Right lung (tissue), 10 donors: ENCODE measurements at places on chromosomes 3 and 15. TPM values are rescaled to one million over a fixed set of nuclear protein-coding genes. Genes with fewer than 3 reads are reported as not detected.

The ST6GAL1 gene
- polyA plus RNA-seq: 37.7 TPM

GRCh38 chr15:44489464-44489863 is 47.5 kb upstream of the EIF3J start:
- DNase-seq: no peak

The ENTPD3 gene
- polyA plus RNA-seq: 8.3 TPM

The CDHR4 gene
- polyA plus RNA-seq: 4.5 TPM

The GABRR3 gene
- not detected for polyA plus RNA-seq

The SLC30A4 gene
- 6.0 TPM for polyA plus RNA-seq

- DNase-seq: peak; percentile 13
These were observed 626.5 kb upstream of the DPPA4 start for GRCh38 chr3:109963831-109964230.

DNA sequence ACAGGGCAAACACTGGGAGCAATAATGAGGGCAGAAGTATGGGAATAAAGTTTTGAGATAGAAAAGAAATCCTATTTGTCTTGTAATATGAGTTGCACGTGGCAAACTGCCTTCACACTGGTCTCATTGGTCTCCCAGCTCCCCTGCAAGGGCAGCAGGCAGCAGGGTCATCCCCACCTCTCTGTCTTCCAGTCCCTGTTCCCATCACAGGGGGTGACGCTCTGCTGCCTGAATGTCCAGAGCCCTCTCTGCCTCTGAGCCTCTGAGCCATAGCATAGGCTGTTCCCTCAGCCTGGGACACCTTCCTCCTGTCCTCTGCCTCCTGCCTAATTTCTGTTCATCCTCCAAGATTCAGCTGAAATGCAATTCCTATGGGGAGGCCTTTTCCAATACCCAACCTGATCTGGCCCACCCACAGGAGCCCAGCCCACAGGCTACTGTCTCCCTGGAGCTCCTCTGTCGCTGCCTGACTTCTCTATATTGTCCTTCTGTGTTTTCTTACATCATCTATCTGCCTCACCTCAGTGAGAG is 12.1 kb upstream of the SKOR1 start:
- DNase-seq: no peak

The ZPLD1 gene
- polyA plus RNA-seq: not detected

DNA sequence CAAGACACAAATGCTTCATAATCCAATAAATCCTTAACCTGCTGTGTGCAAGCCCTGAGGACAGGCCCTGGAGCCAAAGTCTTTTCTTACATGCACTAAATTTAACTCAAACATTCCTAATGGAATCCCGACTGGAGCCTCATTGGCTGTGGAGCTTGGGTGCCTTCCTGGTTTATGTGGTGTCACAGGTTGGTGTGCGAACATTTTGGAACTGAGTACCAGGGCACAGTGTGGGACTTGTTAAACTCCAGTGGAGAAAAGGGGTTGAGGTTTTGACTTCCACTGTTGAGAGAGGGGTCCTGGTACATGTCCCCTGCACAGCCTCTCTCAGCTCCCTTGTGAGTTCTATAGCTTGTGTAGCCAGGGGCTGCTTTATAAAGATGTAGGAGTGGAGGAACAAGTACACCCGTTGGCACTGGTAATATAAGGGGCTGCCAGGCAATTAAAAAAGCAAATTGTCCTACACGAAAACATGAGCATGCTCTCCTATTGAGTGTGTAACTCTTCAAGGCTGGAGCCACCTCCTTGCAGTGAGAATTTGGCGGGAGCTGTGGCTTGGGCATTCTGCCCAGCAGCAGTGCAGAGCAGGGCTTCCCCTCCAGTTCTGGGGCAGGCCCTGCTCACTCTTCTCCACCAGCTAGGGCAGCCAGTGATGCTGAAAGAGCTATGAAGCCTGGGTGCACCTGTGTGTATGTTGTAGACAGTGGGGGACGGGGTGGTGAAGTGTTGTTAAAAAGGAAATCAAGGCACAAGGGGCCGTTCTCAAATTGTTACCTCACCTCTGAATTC is 218.1 kb downstream of the CLSTN2 start:
- no peak for DNase-seq

The IQCF5 gene
- polyA plus RNA-seq: not detected

The CRABP1 gene
- polyA plus RNA-seq: 0.47 TPM

The C2CD4B gene
- 1.3 TPM for polyA plus RNA-seq

DNA sequence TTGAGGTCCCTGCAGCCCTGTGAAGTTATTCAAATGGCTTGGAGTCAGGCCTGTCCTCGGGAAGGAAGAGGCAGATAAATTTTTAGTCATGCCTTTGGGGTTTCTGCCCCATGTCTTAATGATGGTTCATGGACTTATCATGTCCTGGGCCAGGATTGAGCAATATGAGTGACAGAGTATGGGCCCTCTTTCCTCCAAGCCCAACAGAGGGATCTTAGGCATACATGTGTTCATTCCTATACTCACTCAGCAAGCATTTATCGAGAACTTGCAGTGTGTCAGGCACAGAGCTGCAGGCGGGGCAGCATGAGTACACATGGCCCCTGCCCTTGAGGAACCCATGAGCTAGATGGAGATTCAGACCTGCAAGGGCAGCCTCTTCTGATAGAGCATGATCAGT is 6.2 kb downstream of the ESYT3 start:
- no peak for DNase-seq

DNA sequence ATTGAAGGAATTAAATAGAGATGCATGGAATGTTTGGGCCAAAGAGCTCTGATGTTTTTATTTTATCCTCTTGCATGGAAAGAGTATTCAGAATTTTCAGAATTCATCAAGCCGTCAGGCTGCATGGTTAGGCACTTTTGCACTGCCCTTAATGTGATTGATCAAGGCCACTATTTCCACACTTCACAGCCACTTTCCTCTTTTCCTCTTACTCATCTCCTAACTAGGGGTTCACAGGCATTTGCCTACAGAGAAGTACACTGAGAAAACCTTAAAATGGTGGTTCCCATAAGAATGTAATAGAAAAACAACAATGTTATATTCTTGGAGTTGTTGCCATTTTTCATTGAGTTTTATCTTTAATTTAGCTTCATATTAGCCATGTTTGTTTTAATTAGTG is 10.9 kb downstream of the SLC35A5 start:
- no peak for DNase-seq

The RTP1 gene
- polyA plus RNA-seq: not detected

The CLN6 gene
- 35.0 TPM for polyA plus RNA-seq

- peak; percentile 48 for DNase-seq
These were observed 52.4 kb downstream of the IL1RAP start for GRCh38 chr3:190566043-190566933.

GRCh38 chr15:69914960-69915359 is 182.8 kb downstream of the TLE3 start:
- DNase-seq: no peak

- DNase-seq: no peak
These were observed 21.5 kb upstream of the MYO1E start for GRCh38 chr15:59394166-59394661.

- peak; percentile 83 for DNase-seq
These were observed 417.7 kb upstream of the TBL1XR1 start for GRCh38 chr3:177615015-177615414.

GRCh38 chr3:108804437-108804836 is 18.1 kb upstream of the TRAT1 start:
- DNase-seq: no peak

DNA sequence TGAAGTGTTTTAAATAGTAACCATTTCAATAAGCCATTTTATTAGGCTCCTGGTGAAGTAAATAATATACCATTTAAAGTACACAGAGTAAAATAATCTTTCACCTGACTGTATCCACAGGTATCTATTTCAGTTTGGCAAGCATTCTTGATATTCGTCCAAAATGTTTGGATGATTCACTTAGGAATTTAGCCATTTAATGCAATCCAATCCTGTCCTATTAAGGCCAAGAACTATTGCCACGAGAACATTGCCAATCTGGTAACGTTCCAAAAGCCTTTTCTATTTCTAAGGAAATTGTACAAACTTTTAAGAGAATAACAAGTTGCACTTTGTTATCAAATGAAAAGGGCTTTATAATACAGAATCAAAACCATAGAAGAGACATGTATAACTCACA is 209.8 kb upstream of the THRB start:
- no peak for DNase-seq

GRCh38 chr3:31227131-31227562 is 305.6 kb upstream of the STT3B start:
- DNase-seq: no peak

DNA sequence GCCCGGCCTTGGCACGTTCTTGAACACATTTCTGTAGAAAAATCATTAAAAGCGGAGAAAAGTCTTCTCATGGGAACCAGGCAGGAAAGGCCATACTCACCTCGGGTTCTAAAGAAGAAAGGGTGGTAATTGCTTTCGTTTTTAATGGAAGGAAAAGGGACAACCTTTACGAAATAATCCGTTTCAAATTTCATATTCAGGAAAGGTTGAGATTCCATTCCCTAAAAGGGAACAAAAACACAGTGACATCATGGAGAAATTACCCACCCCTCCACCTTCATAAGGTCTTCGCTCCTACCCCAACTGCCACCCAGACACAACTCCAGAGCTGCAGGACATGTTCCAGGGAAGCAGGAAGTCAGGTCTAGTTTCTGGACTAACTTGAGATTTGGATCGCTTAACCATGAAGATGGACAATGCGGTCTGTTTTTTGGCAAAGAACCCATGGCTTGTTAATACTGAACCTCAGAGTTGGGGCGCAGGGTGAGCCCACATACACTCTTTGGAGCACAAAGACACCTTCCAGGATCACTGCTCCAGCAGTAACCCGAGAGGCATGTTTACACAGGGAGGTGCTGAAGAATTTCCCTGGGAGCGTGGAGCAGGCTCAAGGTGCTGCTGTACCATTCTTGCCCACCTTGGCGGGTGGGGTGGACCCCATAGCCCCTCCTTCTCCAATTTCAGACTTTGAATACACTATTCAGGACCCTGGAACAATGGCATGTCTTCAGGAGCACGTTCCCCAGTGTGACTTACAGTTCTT is 49.2 kb downstream of the SPATA12 start:
- DNase-seq: no peak

GRCh38 chr3:80542456-80542855 is 774.7 kb upstream of the ROBO1 start:
- no peak for DNase-seq
